ENCODE measurements at places on chromosomes 11 and 22.

DNA sequence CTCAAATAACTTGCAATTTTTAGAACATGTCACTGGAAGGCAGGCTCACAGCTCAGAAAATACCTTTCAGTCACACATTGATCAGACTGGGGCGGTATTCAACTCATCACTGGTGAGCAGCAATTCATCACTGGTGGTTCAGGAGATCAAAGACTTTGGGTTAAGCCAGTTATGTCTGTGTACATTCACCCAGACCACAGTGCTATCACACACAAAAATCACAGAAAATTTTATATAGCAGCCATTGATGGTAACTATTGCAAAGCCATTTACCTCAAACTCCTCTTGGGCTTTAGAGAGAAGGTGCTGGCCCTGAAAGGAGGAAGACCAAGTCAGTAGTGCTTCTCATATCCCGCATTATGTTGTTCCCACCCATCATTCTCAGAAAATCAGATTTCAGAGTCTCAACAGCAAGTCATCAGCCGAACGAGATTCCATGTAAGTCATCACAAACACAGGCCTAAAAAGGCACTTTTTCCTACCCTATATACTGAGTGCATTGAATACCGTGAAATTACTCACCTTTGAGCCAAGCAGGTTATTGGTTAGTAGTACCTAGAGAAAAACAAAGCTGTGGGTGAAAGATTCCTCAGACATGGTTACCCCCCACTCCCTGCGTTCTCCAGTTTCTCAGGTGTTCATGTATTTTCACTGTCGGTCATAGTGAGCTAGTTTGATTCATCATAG lies 14.0 kb upstream of the WDR74 start:
- DNase-seq = no peak

GRCh38 chr22:27307545-27308247 lies 493.9 kb downstream of the MN1 start:
- DNase-seq = no peak

- DNase-seq = peak; percentile 10
Measured at GRCh38 chr11:27174672-27175210, 134.1 kb downstream of the BBOX1 start.

DNA sequence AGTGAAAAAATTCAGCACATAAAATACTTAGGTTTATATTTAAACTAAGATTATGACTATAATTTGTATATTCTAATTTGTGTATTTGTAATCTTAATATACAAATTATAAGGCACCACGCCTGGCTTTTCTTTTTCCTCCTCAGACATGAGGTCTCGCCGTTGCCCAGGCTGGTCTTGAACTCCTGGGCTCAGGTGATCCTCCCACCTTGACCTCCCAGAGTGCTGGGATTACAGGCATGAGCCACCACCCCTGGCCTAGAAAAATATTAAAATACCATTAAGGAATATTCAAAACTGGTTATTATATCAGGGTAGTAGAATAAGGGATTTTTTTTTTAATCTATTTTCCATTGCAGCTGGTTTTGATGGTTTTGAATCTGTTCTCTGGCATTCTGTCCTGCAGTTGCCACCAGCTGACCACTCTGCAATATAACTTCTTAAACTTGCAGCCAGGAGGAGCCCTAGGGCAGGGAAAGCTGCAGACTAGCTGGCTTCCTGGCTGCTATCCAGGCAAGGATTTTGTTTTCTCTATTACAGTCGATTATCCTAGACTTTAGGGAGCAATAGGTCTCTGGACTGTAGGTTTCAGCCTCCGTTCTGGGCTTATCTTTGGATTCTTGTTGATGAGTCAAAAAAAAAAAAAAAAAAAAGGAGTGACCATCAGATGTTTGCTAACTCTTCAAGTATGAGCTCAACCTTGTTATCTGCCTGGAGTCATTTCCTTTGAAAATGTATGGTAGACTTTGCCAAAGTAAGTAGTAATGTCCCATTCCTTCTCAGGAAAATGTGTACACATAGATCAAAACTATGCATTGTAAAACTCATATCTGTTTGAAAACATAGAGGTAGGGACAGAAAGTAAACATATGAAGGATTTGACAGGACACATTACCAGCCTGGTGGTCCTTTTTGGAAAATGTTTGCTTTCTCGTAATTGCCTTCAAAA lies 13.2 kb downstream of the POLA2 start:
- DNase-seq = peak; percentile 73

DNA sequence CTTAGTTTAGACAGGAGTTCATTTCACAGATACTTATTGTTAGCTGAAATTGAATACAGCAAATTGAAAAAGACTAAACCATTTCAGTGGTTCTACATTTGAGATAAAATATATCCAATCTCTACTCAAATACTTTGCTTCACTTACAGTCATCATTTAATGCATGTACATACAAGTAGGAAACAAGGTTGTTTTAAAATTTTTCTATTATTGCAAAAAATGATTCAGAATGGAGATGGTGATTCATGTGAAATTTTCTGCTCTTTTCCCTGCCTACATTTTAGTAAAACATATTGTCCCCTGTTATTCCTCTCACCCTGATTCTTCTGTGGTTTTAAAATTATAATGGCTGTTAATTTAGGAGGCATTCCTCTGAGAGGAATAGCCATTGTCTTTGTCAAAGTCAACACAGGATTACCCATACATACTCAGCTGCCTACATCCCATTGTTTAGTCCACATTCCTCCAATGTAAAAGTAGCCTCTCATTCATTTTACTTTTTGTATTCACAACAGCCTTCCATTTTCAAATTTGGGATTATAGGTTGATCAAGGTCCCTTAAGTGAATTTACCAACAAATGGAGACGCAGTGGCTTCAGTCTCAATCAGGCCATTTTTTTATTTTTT lies 60.1 kb downstream of the TRPC6 start:
- no peak for DNase-seq

GRCh38 chr22:24095826-24096757 lies 85.0 kb downstream of the CABIN1 start:
- no peak for DNase-seq

DNA sequence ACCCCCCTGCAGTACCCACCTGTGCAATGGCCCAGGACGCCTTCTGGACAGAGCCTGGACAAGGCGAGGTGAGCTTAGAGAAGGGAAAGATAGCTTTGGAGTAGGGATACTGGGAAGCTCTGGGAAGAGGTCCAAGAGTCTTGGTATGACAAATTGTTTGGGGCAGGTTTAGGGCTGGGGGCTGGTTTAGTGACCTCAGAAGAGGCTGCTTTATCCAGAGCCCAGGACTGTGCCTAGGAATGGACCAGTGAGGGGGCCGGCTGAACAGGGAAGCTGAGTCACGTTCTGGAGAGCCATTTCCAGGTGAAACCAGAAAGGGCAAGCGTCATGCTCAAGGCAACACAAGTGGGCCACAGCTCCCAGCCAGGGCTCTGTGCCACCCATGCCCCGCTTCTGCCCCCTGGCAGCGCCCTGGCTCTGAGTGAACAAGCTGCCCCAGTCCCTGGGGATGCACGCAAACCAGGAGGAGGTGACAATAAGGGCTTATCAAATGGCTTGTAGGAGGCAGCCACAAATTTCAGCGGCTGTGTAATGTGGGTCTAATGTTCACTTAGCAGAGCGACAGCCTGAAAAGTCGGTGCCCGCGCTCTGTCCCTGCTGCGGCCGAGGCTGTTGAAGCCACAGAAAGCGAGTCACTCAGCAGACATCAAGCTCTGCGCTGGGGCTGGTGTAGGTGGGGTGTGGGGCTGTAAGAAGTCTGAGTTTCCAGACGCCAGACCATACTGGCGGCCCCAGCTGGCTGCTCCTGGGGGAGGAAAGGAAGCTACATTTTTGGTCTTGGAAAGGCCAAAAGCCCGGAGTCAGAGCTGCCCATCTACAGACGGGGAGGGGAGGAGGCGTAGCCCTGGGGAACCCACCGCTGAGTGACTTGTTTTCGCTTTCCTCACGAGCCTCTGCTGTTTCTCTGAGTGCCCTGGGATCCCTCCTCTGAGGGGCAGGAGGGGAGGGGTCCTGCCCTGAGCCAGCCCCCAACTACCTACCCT lies 18.3 kb upstream of the SYT7 start:
- no peak for DNase-seq

- DNase-seq = no peak
Measured at GRCh38 chr11:120314861-120315260, 10.2 kb upstream of the TLCD5 start.

- DNase-seq = no peak
Measured at GRCh38 chr22:40529821-40530220, 106.7 kb downstream of the MRTFA start.

GRCh38 chr11:94297985-94298576 lies 6.3 kb upstream of the IZUMO1R start:
- DNase-seq = no peak

GRCh38 chr22:20606041-20606783 lies 98.8 kb downstream of the MED15 start:
- peak; percentile 67 for DNase-seq

GRCh38 chr22:49499433-49500075 lies 328.1 kb downstream of the BRD1 start:
- DNase-seq = no peak

GRCh38 chr11:90629229-90629806 lies 406.5 kb upstream of the CHORDC1 start:
- DNase-seq = no peak

GRCh38 chr22:41403532-41404318 lies 22.0 kb downstream of the TEF start:
- DNase-seq = peak; percentile 75

DNA sequence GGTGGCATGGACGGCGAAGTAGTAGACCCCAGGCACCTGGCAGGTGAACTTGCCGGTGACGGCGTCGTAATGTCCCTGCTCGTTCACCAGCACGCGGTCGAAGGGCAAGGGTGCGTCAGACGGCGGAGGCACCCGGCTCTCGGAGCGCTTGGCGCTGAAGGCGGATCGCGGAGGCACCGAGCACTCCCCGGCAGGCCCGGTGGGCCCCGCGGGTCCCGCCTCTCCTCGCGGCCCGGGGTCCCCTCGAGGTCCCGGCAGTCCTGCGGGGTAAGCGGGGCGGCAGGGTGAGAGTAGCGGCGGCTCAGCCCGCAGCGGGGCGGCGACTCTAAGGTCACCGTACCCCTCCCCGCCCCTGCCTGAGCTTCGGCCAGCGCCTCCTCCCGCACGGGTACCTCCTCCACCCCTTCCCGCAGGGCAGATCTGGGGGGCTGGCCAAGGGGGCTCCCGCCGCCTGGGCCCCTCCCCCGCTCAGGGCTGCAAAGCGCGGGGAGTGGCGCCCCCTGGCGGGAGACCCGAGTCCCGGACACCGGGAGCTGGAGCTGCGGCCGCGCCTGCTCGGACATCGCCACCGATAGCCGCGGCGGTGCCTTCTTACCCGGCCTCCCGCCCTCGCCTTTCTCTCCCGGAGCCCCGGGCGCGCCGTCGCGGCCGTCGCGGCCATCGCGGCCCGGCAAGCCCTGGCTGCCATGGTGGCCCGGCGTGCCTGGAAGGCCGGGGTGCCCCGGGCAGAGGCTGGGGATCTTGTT lies 921 bp downstream of the C1QTNF5 start:
- no peak for DNase-seq

DNA sequence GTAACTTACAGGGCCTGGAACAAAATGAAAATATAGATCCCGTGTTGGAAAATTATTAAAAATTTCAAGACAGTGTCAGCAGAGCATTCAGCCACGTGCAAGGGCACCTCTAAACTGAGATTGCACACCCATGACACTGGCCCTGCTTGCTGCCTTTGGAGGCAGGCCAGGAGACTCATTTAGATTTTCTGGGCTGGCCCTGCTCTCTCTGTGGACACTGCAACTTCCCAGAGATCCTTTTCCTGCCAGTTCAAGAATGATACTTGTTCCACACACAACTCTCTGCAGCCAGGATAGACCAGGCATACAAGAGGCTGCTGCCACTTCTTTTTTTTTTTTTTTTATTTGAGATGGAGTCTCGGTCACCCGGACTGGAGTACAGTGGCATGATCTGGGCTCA lies 56.7 kb upstream of the PTPRJ start:
- no peak for DNase-seq

GRCh38 chr22:44583061-44583760 lies 85.2 kb upstream of the RTL6 start:
- no peak for DNase-seq

DNA sequence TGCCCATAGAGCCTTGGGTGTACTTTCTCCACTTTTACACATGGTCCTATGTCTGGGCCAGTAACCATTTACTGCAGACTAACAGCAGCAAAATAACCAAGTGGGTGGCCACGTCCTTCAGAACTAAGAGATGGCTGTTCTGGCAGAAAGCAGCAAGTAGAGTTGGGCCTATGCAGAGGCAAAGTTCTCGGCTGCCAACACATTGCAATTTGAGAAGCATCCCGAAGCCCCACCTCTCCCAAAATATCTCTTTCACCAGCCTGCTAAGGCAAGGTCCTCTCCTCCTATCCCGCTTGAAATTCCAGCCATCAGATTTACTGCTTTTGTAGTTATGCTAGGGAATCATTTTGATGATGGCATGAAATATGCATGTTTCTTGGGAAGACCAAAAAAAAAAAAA lies 118.5 kb upstream of the APOA1 start:
- DNase-seq = no peak

GRCh38 chr11:33924341-33924740 lies 32.5 kb upstream of the LMO2 start:
- no peak for DNase-seq

- DNase-seq = no peak
Measured at GRCh38 chr11:123479048-123479837, 49.2 kb downstream of the GRAMD1B start.

DNA sequence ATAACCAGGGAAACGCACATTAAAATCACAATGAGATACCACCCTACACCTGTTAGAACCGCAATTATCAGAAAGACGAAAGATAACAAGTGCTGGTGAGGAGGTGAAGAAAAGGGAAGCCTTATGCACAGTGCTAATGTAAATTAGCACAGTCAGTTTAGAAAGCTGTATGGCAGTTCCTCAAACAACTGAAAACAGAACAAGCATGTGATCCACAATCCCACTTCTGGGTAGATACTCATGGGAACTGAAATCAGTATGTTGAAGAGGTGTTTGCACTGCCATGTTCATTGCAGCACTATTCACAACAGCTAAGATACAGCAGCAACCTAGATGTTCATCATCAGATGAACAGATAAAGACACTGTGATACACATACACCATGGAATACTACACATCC lies 75.0 kb upstream of the CCND1 start:
- no peak for DNase-seq

DNA sequence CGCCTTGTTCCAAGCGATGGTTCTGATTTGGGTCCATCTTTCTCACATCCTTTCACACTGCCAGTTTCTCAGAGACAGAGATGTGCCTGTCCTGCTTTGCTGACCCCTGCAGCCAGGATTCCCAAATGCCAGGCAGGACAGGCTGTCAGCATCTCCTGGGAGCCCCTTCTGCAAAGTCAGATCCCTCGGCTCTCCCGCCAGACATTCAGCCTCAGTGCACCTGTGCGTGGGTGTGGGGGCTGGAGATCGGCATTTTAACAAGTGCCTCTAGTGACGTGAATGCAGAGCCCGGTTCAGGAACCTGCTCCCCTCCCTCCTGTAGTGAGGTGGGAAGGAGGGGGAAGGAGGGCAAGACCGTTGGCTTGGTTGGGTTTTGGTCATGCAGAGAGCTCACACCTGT lies 108.9 kb upstream of the FGF3 start:
- DNase-seq = no peak
